Stimulated activated CD8-positive, alpha-beta memory T cell treated with anti-CD3 and anti-CD28 coated beads, Interleukin-7, amount 100 ng/mL, for 1 hour (primary cell): ENCODE measurements at places on chromosomes 3 and 15.

DNA sequence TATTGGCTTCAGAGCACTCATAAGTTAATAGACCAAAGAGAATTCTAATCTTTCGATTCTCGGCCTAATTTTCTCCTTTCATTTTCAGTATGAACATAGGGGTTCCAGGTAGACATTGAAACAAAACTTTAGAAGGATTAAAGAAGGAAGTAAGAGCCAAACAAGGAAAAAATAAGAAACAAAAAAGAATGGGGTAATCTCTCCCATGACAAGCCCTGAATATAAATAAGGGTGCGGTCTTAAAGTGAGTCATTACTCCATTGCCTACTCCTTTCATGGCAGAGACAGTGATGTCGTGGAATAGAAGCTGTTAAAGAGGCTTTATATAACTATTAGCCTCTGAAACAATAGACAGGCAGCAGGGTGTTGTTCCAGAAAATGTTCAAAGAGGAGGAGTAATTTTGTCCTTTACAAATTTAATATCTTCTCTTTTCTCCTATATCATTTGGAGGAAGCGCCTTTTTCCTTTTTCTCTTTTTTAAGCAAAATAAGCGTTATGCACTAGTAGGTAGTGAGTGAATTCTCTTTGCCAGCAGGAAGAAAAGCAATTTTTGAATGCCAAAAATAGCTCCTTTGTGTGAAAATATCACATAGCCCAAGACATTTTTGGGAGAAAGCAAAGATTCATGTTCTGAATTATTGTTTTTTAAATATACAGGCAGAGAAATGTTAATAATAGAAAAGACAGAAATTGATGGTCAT is 607.9 kb upstream of the KCNMB2 start:
- DNase-seq, result no peak

GRCh38 chr3:112799946-112800345 is 46.7 kb downstream of the CD200R1L start:
- DNase-seq, result no peak

DNA sequence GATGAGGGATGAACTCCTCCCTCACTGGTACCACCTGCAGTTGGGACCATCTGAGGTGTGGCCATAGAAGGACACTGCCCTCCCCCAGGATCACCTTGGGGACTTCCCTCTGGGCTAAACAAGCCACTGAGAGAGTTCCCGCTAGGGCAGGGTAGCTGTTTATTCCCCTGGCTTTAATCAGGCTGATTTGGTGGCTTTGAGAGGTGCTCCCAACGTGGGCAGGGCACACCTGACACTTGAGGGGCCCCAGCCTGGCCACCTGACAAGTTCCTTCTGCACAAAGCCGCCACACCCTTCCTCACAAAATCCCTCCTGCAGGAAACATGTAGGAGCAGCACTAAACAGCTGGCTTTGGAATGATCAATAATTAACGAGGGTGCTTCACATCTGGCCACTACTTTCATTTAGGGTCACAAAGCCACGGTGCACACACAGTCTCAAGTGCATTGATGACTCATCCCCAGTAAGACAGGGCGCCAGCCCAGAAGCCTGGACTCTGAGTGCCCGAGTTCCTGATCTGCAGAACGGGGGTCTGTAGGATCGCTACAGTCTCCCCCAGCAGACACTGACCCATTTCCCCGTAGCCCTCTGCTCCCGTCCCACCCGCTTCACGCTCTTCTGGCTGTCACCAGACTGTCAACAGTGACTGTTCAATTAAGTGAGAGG is 75.1 kb downstream of the ATP10A start:
- no peak for DNase-seq

GRCh38 chr15:98764291-98764690 is 116.0 kb downstream of the IGF1R start:
- DNase-seq, result no peak

DNA sequence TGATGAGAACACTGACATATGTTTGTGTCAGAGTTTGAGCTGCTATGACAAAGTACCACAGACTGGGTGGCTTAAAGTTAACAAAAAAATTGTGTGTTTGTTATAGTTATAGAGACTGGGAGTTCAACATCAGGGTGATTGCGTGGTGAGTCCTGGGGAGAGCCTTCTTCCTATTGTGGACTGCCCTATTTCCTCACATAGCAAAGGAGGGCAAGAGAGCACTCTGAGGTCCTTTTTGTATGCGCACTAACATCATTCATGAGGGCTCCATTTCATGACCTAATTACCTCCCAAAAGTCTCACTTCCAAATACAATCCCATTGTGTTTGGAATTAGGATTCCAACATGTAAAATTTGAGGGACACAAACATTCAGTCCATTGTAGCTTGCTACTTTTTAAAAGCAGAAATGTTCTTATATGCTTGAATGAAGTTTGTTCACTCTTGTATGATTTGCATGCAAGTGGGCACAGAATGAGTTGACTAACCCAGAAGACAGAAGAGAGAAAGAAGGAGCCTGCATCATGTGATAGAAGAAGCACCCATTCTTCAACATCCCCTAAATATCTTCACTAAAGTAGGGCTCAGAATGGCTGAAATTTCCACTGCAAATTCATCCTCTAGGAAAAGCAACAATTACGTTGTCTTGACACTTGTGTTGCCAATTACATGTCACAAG is 18.9 kb upstream of the ALCAM start:
- no peak for DNase-seq

DNA sequence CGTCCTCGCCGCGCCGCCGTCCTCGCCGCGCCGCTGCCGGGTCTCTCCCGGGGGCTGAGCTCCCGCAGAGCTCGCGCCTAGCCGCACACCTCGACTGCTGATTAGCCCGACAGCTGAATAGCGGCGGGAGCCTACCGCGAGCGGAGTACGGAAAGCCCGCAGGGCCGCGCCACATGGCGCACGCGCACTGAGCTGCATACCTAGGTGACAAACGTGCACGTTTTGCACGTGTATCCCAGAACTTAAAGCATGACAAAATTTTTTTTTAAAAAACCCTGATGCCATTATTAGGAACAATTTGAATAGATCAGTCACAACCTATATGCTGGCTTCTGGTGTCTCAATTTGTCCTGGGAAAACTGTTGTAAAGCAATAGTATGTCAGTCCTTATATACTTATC is at the start of gene GOLGA8A:
Gene GOLGA8A (minus strand): TSS at position 122 of the 400 bp plus-strand sequence. CDS start 48,117 bp downstream, outside the sequence.
- DNase-seq, result peak; percentile 59

DNA sequence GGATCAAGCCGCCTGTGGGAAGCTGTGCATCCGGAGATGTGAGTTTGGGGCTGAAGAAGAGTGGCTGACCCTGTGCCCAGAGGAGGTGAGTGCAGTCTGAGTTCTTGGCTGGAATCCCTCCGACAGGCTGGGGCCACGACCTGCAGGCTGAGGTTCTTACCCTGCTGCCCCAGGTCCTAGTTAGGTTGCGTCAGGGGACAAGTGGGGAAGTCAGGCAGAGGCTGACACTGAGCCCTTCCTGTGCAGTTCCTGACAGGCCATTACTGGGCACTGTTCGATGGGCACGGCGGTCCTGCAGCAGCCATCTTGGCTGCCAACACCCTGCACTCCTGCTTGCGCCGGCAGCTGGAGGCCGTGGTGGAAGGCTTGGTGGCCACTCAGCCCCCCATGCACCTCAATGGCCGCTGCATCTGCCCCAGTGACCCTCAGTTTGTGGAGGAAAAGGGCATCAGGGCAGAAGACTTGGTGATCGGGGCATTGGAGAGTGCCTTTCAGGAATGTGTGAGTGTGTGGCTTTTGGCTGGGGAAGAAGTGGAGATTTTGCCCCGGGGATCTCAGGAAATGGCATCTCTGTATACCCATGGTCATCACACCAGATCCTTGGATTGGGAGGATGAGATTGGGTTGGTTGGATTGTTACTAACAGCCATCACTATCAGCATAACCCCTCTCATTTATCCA is 1.3 kb downstream of the PPM1M start:
- DNase-seq, result no peak

- DNase-seq, result no peak
Observed at GRCh38 chr15:99454107-99454809, 111.5 kb upstream of the MEF2A start.

DNA sequence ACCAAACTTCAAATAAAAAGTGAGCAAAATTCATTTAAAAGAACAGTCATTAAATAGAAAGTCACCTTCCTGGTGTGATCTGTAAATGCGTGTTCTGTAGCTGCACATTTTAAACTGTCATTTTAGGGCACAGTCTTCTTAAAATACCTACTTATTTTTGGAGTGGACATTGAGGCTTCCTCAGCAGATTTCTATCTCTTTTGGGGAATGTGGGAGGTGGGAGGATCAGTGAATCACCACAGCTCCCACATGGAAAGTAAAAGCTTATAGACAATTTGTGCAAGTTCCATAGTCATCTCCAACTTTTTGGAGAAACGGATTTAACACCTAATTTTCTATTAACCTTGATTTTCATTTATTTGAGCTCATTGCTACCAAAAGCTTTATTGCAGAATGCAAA is 21.0 kb upstream of the MOBP start:
- no peak for DNase-seq

- DNase-seq, result no peak
Observed at GRCh38 chr15:90113166-90113565, 10.9 kb upstream of the IDH2 start.

- no peak for DNase-seq
Observed at GRCh38 chr3:20055020-20055775, 15.0 kb downstream of the KAT2B start.

- DNase-seq, result no peak
Observed at GRCh38 chr3:120049072-120049471, 45.2 kb downstream of the GSK3B start.

- no peak for DNase-seq
Observed at GRCh38 chr3:174483254-174483653, 375.9 kb upstream of the NAALADL2 start.

DNA sequence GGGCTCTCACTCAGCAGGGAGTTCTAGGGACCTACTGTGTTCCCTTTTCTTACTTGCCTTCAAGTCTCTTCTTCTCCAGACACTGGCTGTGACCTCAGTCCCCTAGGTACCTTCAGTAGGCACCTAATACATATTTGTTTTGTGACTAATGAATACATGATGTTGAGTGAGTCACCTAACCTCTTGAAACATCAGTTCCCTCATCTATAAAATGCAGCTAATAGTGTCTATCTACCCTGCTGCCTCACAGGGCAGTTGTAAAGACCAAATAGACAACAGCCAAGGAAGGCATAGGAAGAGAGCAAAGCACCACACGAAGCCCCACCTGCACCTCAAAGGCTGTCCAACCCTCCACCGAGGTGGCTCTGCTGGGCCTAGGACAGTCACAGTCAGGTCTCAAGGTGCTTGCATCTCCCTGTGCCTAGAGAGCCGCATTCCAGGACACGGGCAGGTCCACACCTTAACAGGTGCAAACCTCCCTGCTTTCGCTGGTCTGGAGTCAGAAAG is 29.1 kb downstream of the DAPK2 start:
- no peak for DNase-seq

DNA sequence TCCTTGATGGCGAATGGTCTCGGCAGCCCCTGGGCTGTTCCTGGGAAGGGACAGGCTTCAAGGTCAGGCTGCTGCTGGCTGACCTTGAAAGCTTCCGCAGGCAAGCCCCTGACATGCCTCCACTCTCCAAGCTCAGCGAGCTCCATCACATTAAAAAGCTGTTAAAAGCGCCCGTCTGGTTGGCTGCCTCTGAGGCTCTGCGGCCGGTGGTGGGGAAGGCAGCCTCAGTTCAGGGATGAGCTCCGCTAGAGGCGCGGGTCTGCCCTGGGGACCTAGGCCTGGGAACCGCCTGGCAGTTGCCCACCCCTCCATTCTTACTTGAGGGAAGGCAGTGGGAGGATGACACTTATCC is 103.8 kb downstream of the LINGO1 start:
- DNase-seq, result no peak

DNA sequence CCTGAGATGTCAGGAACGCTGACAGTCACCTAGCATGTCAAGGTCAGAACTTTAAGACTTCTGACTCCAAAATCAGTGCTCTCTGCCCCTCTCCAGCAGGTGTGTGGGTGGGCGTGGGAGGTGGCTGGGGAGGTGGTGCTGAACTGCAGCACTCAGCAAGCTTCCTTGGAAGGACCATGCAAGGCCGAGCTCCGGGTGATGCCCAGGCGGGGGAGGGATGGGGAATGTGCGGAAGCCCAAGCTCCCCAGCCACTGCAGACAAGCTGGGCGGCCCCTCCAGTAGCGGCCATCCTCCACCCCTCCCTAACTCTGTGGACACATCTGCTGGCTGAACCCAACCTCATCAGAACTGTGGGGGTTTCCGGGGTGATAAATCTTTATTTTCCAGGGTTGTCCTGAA is 296.6 kb downstream of the TLE3 start:
- DNase-seq, result no peak

- no peak for DNase-seq
Observed at GRCh38 chr15:39493424-39494067, 87.3 kb upstream of the THBS1 start.

DNA sequence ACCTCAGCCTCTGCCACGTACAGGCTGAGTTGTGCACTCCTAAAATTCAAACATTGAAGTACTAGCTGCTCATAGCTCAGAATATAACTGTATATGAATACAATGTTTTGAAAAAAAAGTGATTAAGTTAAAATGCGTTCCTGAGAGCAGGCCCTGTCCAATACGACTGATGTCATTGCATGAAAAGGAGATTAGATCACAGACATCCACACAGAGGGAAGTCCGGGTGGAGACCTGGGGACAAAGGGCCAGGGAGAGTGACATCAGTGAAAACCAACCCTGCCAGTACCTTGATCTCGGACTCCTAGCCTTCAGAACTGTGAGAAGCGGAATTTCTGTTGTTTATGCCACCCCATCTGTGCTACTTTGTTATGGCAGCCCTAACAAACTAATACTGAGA is 311.4 kb upstream of the NR2F2 start:
- DNase-seq, result no peak

DNA sequence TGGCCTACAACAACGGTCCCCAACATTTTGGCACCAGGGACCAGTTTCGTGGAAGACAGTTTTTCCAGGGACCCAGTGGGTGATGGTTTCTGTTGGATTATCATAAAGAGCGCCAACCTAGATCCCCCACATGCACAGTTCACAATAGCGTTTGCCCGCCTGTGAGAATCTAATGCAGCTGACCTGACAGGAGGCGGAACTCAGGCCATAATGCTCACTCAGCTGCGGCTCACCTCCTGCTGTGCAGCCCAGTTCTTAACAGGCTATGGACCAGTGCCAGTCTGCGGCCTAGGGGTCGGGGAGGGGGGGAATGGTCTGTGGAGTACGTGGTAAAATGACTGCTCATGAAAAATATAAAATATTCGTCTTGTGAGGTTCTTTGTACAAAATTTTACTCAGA is 518.5 kb upstream of the CADM2 start:
- DNase-seq, result no peak

DNA sequence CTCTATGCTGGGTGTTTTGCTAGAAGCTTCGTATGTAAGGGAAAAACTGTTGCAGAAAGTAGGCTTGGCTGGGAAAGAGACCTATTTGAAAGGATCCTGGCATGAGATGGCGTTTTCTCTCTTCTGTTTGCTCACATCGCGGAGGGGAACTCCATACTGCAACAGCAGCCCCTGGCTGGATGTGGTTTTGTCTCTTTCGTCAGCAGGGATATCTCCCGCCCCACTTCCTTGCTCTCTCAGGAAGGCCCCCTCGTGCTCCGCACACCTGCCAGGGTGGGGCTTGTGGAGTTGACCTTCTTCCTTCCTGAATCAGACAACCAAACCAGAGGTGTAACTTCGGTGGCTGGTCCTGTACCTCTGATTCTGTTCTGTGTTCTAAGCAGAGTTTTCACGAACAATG is 26.4 kb upstream of the MYZAP start:
- DNase-seq, result no peak
